ENCODE measurements at places on chromosomes 2 and 18.

- DNase-seq = no peak
These were observed 22.9 kb downstream of the DSG4 start for GRCh38 chr18:31399306-31400032.

DNA sequence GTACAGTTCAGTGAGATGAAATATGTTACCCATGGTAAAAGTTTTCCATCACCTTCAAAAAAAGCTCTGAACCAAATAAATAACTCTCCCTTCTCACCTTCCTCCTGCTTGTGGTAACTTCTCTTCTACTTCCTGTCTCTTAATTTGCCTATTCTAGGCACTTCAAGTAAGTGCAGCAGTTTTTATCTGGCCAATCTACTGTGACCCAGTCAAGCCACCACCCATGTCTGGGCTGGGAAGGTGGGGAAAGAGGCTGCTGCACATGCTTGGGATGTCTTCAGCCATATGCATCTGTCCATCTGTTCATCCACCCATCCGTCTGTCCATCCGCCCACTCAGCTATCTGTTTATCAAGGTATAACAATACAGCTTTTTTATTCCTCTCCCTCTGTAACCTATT is 31.6 kb downstream of the ZNF532 start:
- peak; percentile 93 for DNase-seq

DNA sequence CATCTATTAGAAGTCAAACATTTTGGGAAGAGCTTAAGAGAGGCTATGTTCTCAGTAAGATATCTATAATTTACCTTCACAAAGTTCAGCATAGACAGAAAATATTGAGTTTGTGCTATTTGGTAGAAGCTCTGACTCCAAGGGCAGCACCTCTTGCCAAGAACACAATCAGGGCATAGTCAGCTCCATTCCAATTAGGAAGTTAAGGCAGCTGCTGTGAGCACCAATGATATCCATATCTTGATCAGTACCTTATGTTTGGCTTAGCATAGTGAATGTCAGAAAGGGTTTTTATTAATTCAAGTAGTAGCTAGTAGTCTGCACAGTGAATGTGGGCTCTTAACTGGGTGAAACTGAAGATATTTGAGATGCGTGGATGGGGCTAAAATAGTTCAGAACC is 86.4 kb upstream of the SPRED2 start:
- no peak for DNase-seq

- no peak for DNase-seq
These were observed 70.0 kb upstream of the KCNH7 start for GRCh38 chr2:162908567-162908966.

GRCh38 chr18:47632970-47633635 is 297.4 kb downstream of the SMAD2 start:
- DNase-seq = no peak

DNA sequence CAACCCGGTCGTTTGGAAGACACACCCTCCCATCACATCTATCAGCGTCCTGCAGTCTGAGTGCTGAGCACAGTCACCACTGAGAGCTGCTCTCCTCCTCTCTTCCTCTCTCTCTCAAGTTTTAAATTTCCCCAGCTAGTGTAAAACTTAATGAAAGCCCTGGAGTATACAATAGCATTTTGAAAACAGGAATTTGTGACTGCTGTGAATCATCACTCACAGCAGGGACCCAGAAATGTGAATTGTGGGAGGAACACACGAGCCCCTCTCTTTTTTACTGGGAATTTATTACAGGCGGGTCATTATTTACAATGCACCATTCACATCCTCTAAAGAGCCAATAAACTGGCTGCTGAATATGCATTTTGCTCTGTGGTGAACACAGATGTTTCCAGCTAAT is 185.0 kb upstream of the SMIM21 start:
- no peak for DNase-seq

- no peak for DNase-seq
These were observed 152.6 kb downstream of the IKZF2 start for GRCh38 chr2:212998626-212999359.

DNA sequence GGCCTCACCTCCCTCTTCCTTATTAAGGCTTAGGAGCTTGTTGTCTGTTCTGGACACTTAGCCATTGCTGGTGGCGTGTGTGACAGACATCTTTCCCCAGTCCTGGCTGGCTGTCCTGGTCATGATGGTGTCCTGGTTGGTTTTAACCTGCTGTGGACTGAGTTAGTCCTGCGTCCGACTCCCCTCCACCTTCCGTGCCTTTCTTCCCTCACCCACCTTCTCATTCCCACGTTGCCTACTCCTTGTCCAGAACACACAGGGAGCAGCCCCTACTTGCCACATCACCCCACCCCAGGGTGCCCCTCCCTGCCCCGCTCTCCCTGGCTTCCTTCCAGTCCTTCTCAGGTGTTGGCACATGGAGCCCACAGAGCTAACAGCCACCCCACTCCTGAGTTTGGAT is 9.5 kb downstream of the ANO7 start:
- no peak for DNase-seq

DNA sequence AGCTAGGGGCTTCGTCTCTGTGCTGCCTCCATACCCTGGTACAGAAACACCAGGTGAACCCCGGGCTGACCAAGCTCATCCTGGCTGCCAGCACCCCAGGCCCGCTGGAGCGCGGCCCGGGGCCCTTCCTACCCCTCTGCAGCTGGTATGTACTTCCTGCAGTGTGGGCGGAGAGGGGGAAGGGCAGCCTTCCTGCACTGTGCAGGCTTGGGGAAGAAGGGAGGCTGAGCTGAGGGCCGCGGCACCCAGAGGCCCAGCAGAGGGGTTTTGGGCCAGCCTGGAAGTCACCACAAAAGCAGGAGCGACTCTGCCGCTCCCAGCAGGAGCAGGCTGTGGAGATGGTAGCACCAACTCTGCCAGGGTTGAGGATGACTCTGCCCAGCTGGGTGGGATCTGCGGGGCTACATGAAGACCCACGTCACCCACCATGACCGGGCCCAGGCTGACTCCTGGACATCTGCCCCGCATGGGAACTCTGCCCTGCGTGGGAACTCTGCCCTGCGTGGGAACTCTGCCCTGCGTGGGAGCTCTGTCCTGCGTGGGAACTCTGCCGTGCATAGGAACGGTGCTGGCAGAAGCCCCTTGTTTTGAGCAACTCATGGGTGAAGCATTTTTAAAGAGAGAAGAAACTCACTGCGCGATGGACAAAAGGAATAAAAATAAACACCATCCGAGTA is 273.3 kb downstream of the NDUFA10 start:
- no peak for DNase-seq

GRCh38 chr2:234125451-234126145 is 75.1 kb downstream of the SPP2 start:
- DNase-seq = no peak

GRCh38 chr2:187546762-187547333 is 7.4 kb downstream of the TFPI start:
- DNase-seq = no peak

DNA sequence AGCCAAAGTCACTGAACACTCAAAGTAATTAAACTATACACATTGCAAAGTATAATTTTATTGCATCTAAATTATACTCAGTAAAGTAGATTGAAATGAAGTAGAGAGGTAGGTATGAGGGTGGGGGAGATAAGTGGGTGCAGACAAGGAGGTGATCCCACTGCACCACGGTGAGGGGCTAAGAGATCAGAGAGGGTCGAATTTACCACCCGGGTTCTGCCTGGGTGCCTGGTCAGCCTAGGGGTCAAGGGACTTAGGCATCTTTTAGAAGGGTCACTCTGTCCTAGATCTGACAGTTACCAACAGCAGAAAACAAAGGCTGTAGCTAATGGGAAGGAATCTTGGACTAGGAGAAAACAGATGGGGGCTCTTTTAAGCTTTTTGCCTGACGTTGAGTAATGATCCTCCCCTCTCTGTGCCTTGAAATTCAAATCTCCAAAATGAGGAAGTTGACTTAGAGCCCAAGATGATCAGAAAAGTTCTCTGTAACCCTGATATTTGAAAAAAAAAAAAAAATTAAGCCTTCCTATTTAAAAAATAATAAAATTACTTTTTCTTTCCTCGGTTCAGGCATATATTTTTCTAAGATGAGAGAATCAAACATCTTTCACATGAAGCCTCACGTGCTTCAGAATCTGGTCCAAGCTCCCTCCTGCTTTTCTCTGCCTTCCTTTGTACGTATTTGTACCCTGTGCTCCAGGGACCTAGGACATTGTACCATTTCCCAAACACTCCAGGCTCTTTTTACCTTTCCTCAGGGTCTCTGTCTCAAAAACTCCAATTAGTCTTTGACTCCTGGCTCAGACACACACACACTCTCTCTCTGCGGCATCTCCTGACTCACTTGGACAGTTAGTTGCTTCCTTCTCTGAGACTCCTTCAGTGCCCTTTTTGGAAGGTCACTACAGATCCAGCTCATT is 353.9 kb downstream of the CYRIA start:
- no peak for DNase-seq

- no peak for DNase-seq
These were observed 42.7 kb upstream of the TAF4B start for GRCh38 chr18:26183395-26184112.

- no peak for DNase-seq
These were observed 140.7 kb downstream of the ZNF516 start for GRCh38 chr18:76354348-76354747.

- DNase-seq = peak; percentile 85
These were observed 119.6 kb downstream of the ZFP36L2 start for GRCh38 chr2:43106559-43107527.

DNA sequence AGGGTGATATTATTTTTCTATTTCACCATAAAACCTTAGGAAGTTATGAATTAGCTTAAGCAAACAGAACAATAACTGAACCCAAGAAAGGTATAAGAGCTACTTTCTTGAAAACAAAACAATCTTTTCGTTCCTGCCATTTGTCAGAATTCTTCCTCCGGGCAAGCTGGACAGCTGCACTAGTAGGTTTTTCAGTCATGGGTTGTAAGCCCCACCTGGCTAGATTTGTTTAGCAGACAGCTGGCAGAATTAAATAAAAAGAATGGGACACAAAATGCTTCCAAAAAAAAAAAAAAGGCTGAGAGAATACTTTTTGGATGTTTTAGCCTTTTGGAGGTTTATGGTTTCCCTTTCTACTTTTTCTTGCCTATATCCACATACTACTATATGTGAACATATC is 694.1 kb downstream of the ARHGAP15 start:
- DNase-seq = no peak

DNA sequence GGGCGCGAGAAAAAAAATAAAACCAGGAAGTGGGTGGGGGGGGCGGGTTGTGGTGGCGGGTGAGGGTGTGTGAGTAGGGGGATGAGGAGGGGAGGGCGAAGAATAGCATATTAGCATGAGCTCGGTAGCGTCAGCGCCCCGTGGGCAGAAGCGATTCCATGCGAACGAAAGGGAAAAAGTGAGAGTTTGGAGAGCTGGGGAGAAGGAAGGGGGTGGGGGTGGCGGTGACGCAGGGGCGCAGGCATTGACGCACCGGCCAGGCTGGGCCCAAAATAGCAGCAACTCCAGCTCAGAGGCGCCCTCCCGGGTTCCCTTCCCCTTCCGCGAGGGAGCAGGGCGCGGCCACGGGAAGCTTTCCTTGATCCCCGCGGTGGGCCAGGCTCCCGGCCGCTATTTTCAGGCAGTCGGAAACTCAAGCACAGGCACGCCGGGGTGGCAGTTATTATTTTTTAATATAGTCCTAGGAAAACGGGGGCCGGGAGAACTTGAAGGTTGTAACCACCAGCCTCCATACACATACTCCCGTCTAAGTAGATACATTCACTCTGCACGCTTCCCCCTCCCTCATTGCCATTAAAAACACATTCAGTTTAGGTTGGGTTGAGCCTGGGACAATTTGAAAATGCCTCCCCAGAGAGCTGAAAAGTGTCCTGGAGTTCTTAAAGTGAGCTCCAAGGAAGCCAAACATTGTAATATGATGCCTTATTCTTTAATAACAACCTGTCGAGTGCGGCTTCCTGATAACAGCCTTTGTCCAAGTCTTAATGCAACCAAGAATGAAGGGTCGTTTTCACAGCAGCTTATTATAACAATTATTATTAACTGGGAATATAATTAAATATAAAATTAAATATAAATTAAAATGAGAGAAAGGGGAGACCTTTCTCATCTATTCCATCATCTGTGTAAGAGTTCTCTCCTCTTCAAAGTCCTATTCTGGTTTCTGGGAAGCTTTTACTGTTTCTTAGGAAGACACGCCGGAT is 2.3 kb upstream of the NR4A2 start:
- peak; percentile 85 for DNase-seq

DNA sequence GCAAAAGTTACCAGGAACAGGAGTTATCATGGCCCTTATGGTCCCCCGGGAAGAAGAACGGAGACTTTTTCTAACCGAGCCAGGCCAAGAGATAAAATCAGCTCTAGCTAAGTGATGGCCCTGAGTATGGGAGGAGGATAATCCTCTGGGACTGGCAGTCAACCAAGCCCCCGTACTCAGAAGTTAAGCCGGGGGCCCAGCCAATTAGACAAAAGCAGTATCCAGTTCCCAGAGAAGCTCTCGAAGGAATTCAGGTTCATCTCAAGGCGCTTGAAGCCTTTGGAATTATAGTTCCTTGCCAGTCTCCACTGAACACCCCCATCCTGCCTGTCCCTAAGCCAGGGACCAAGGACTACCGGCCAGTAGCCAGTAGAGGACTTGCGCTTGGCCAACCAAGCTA is 365.3 kb upstream of the TCF4 start:
- no peak for DNase-seq

DNA sequence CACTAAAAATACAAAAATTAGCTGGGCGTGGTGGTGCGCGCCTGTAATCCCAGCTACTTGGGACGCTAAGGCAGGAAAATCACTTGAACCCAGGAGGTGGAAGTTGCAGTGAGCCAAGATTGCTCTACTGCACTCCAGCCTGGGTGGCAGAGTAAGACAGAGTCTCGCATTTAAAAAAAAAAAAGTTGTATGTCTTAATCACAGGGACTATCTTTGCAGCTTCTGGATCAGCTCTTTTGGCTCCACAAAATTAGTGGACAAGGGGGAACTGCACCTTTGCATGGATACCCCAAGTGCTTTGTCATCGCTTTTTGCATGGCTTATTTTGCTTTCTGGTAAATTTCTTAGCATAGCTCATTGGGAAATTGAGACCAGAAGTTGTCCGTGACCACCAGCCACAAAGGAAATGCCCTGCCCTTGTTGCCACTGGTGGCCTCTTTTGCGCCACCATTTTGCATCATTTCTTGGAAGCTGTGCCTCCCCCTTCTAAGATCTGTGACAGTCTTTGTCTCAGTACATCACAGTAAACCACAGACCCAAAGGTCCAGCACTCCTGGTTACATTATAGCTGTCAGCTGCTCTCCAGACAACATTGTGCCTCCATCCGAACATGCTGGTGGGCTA is 43.9 kb upstream of the PCBP1 start:
- DNase-seq = no peak

DNA sequence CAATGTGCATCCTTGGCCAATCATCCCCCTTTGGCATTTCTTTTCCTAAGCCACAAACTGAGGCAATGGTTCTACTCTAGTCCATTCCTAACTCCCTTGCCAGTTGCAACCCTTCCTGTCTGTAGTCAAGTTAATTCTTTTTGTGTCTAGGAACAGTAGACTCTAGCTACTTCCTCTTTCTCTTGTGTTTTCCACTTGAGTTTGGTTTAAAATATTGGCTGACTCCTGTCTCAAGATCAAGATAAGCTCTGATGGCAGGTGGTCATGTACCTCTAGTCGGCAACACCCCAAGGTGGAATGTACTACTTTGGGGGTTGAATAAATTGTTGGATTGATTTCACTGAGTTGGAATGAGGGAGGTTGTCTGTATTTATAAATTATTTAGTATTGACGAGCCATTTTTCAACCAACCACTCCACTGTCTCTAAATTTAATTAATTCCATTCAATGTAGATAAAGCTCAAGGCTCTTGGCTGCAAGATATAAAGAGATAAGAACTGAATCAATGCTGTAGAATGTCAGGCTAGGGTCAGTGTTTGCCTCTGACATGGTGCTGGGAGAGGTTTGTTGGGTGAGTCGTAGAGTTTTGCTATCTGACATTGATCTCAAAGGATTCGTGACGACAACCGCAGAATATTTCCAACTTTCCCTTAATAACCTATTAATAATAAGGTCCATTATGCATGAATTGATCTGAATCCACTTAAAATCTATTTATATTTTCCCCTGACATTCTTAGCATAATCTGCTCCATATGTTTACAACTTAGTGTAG is 188.7 kb upstream of the APCDD1 start:
- no peak for DNase-seq

Measured in islet precursor cell (in vitro differentiated cells).